Adrenal gland (tissue), 19 donors: ENCODE measurements at places on chromosomes 16 and 17. TPM values are rescaled to one million over a fixed set of nuclear protein-coding genes. Genes with fewer than 3 reads are reported as not detected.

GRCh38 chr17:10661437-10661836 is 4.3 kb upstream of the MYH3 start:
- no peak for DNase-seq

- no peak for DNase-seq
These were observed 43.9 kb upstream of the SSTR5 start for GRCh38 chr16:1028524-1029258.

DNA sequence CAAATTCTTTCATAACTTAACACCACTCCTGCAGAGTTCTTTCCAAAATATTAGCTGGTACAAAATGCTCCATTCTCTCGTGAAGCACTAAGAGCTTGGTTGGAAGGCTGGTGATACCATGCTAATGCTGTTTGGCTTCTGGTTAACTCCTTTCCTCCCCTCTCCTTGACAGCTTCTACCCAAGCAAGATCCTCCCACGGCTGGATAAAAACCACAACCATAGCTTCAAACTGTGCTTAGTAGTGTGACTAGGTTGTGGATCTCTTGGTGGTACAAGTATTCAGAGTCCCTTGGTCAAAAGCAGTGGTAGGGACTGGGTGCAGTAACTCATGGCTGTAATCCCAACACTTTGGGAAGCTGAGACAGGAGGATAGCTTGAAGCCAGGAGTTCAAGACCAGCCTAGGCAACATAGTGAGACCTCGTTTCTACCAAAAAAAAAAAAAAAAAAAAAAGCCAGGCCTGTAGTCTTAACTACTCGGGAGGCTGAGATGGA is 2.3 kb downstream of the PHAF1 start:
- no peak for DNase-seq

The TSPOAP1 gene
- 4.7 TPM for polyA plus RNA-seq

The FAM171A2 gene
- 0.13 TPM for polyA plus RNA-seq

DNA sequence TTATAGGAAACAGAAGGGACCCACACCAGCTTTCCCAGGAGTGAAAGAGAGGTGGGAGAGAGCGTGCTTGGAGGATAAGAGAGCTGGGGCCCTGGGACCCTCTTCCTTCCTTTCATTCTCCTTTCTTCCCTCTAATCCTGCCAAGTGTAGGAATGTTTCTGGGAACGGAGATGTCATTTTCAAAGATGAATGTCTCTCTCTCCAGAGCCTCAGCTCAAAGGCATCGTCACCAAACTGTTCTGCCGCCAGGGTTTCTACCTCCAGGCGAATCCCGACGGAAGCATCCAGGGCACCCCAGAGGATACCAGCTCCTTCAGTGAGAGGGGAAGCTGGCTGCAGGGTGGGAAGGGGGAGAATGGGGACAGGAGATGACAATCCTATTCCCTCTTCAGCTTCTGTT is 2.0 kb downstream of the FGF11 start:
- peak; percentile 62 for DNase-seq

DNA sequence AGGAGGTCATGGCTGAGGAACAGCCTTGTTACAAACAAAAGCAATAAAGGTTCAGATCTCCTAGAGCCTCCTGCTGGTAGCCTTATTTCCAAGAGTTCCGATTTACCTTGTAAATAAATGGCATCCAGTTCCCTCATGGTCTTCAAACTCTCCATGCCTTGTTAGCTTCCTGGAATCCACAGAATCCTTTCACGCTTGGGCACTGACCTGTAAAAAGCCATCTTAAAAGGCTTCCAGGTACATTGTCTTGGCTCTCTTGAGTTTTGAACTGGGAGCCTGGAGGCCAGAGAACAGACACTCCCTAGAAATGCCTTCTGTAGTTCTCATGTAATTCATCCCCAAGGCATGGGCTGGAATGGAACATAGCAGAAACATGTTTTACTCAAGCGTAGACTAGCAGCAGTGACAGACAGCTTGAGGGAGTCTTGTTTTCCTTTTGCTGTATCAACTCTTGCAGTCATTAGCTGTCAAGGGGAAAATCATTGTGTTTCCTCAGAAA is 207.9 kb downstream of the SNX29 start:
- DNase-seq: no peak

- DNase-seq: no peak
These were observed 2.8 kb upstream of the PITPNM3 start for GRCh38 chr17:6558932-6559752.

The PMP22 gene
- 54.1 TPM for polyA plus RNA-seq

GRCh38 chr16:54934481-54935265 is 4.0 kb downstream of the IRX5 start:
- DNase-seq: no peak

DNA sequence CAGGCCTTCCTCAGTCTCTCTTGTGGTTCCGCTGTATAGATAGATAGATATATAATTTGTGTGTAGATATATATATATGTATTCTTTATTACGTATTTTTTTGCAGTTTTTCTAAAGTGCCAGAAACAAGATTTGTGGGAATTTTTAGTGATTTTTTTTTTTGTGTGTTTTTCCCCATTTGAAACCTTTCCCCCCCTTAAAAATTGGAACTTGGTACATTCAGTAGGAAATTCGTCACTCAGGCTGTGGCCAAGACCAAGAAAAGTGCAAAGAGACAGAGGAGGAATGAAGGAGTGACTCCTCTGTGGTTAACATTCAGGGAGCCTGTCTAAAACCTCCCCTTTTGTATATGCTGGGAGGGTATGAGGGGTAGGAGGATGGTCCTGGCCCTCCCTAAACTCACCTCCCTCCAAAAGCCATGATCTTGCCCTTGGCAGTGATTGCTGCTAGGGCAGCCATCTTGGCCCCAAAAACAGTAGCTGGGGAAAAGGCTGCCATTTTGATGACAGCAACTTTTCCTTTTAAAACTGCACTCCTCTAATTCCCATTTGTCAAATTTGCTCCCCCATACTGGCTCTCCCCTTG is 15.2 kb downstream of the CHRNB1 start:
- no peak for DNase-seq

- no peak for DNase-seq
These were observed 52.3 kb downstream of the AMFR start for GRCh38 chr16:56373003-56373402.

- peak; percentile 53 for DNase-seq
These were observed 23.0 kb upstream of the SLC38A8 start for GRCh38 chr16:84065536-84066132.

- no peak for DNase-seq
These were observed 20.4 kb downstream of the CEP295NL start for GRCh38 chr17:78882540-78883088.

The P2RX1 gene
- 0.59 TPM for polyA plus RNA-seq

The VMO1 gene
- polyA plus RNA-seq: 5.1 TPM

DNA sequence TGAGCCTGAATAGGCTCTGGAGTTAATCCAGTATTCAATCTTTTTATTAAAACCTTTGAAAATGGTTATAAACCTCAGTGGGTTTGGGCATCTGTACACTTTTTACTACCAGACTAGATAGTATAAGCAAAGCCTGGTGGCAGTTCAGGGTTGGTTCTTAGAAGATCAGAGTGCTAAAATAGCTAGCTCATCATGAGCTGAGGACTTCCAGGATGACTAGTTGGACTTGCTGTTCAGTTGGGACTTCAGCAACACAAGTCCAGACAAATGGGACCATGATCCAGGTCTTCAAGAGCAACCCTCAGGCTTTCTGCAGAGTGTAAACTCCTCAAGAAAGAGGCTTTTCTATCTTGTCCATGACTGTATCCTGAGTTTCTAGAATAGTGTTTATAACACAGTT is 1.2 kb upstream of the ZNF19 start:
- DNase-seq: no peak

GRCh38 chr17:18327556-18327955 is 12.5 kb downstream of the SMCR8 start:
- no peak for DNase-seq
